ENCODE measurements at places on chromosomes 3 and 15.

GRCh38 chr3:128052595-128053351 lies 536 bp downstream of the SEC61A1 start:
- peak; percentile 9 for DNase-seq
- peaks cover 15% of the 10 kb centered on the region for H3K27me3 ChIP-seq
- H3K4me1 ChIP-seq: peaks cover 13% of the 10 kb centered on the region
- peak overlapping the region; percentile 100 for H3K4me3 ChIP-seq

GRCh38 chr3:156409694-156410093 lies 145.2 kb downstream of the SSR3 start:
- H3K4me1 ChIP-seq: peaks cover 2% of the 10 kb centered on the region
- no peaks in the 10 kb centered on the region for H3K27me3 ChIP-seq
- H3K4me3 ChIP-seq: no peak overlapping the region
- DNase-seq: no peak
- H3K36me3 ChIP-seq: no peaks in the 10 kb centered on the region

GRCh38 chr3:139291276-139292051 lies 52.4 kb upstream of the MRPS22 start:
- no peak for DNase-seq
- no peaks in the 10 kb centered on the region for H3K4me1 ChIP-seq
- H3K27me3 ChIP-seq: no peaks in the 10 kb centered on the region

GRCh38 chr15:78392430-78392829 lies 45.6 kb upstream of the IREB2 start:
- no peak overlapping the region for H3K27ac ChIP-seq
- DNase-seq: no peak
- H3K27me3 ChIP-seq: no peaks in the 10 kb centered on the region
- H3K4me1 ChIP-seq: peaks cover 40% of the 10 kb centered on the region
- no peaks in the 10 kb centered on the region for H3K36me3 ChIP-seq

GRCh38 chr3:195580744-195581443 lies 2.8 kb downstream of the APOD start:
- no peak overlapping the region for H3K27ac ChIP-seq
- H3K27me3 ChIP-seq: no peaks in the 10 kb centered on the region
- no peaks in the 10 kb centered on the region for H3K36me3 ChIP-seq
- no peak overlapping the region for H3K4me3 ChIP-seq

DNA sequence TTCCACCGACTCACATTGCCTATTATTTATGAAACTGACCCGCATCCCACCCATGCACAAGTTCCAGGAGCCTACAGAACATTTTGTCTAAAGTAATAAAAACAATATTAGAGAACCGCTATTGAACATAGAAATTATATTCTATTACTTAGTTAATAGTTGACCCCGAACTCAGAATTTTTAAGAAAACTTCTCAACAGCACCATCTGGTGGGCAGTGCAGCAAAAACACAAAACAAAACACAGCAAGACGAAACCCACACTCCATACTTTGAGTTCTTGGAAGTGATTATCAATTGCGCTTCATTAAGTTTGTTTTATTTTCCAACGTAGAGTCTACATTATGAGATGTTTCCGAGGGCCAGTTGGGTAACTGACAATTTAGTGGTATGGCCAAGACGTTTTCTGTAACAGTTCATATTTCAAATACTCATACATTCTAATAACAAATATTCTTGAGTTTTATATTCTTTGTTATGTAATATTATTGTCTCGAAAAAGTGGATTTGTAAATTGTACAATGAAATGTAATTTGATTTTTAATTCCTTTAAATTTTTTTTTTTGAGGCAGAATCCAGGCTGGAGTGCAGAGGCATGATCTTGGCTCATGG lies 24.0 kb upstream of the C3orf70 start:
- no peak overlapping the region for H3K4me3 ChIP-seq
- peak; percentile 62 for DNase-seq
- no peaks in the 10 kb centered on the region for H3K27me3 ChIP-seq
- H3K27ac ChIP-seq: no peak overlapping the region
- peaks cover 9% of the 10 kb centered on the region for H3K4me1 ChIP-seq

GRCh38 chr15:72534523-72534922 lies 60.4 kb downstream of the ARIH1 start:
- H3K4me3 ChIP-seq: no peak overlapping the region
- H3K27ac ChIP-seq: no peak overlapping the region
- peaks cover 5% of the 10 kb centered on the region for H3K36me3 ChIP-seq
- H3K4me1 ChIP-seq: no peaks in the 10 kb centered on the region

DNA sequence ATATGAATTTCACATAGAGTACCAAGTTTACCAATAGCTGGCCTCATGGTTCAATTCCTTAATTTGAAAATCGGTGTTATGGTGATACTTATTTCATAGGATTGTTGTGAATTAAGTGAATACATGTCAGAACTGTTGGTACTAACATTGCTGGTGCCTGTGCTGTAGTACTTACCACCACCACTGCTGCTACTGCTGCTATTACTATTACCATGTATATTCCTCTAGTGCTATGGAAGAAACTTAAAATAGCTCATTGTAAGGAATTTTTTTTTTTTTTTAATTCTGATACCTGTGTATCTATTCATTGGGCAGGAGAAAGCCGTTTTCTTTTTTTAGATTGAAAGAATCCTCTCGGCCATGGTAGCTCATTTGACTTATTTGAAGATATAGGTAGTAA lies 3.6 kb downstream of the FYTTD1 start:
- DNase-seq: no peak
- H3K4me1 ChIP-seq: peaks cover 9% of the 10 kb centered on the region
- H3K36me3 ChIP-seq: peaks cover 1% of the 10 kb centered on the region
- peaks cover 33% of the 10 kb centered on the region for H3K27me3 ChIP-seq

DNA sequence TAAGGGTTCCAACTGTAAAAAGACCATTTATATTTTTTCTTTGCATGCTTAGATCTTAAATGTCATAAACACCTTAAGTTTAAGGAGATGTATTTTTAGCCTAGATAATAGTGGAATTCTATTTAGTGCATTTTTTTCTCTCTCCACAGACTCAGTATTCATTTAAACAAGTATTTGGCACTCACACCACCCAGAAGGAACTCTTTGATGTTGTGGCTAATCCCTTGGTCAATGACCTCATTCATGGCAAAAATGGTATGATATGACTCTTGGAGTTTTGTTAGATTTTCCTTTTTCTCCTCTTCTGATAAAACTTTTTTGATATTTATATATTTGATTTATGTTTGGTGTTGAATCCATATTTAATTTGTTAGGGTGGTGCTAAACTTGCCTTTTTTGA lies 7.3 kb downstream of the KIF23 start:
- DNase-seq: no peak
- no peak overlapping the region for H3K27ac ChIP-seq
- no peaks in the 10 kb centered on the region for H3K4me1 ChIP-seq
- H3K36me3 ChIP-seq: peaks cover 35% of the 10 kb centered on the region
- no peaks in the 10 kb centered on the region for H3K27me3 ChIP-seq

DNA sequence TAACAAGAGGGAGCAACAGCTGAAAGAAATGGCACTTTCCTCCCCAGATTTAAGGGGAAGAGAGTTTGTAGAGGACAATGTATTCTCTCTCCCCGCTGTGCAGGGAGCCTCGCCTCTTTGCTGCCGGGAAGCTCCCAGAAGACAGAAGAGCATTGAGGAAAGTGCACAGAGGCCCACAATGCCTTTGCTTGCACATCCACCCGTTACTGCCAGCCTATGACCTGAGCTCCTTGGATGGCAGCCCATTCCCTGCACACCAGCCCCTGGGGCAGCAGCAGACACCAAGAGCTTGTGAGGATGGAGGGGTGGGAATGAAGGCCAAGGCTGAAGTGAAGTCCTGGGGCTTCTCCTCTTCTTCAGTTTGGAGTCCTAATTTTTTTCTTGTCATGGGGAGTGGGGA lies 67.0 kb downstream of the CLDN11 start:
- no peaks in the 10 kb centered on the region for H3K36me3 ChIP-seq
- peaks cover 4% of the 10 kb centered on the region for H3K4me1 ChIP-seq
- no peak for DNase-seq
- H3K4me3 ChIP-seq: no peak overlapping the region
- H3K27me3 ChIP-seq: no peaks in the 10 kb centered on the region

GRCh38 chr15:62453375-62453774 lies 288.3 kb upstream of the C2CD4B start:
- H3K27ac ChIP-seq: no peak overlapping the region
- DNase-seq: no peak
- no peaks in the 10 kb centered on the region for H3K27me3 ChIP-seq
- peaks cover 60% of the 10 kb centered on the region for H3K4me1 ChIP-seq

DNA sequence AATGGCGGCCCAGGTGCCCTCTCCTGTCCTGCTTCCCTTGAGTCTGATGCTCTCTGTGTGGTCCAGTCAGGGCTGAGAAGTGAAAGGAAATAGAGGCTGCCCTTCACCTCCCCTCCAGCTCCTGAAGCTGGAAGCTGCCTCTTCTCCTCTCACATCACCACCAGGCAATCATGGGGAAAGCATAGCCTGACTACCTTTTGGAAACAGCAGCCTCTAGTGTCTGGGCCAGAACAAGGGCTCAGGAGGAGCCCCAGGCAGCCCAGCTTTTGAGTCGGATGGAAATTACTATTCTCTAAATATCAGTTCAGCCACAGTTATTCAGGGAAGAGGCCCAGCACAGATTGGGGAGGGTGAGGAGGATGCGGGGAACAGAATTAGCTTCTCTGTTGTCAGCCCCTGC lies 43.3 kb upstream of the CCDC174 start:
- H3K4me3 ChIP-seq: no peak overlapping the region
- H3K27ac ChIP-seq: no peak overlapping the region
- no peaks in the 10 kb centered on the region for H3K4me1 ChIP-seq
- no peaks in the 10 kb centered on the region for H3K36me3 ChIP-seq

DNA sequence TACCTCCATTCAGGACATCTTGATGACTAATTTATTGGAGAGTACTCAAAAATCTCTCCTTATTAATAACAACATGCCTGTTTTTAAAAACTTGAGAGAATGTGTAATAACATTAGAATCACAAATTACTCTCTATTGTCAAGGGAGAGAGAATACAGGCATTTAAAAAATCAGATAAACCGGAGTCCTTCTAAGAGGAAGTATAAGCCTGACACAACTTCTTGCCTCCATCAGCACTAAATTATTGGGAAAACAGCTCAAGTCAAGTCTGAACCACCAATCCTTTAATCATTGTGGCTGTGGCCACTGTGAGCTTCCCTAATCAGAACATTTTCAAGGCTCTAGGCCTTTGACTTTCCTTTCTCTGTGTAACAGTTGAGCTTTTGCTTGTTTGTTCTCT lies 38.0 kb downstream of the SSR3 start:
- H3K27ac ChIP-seq: no peak overlapping the region
- no peak for DNase-seq
- H3K4me3 ChIP-seq: no peak overlapping the region
- no peaks in the 10 kb centered on the region for H3K4me1 ChIP-seq
- H3K36me3 ChIP-seq: no peaks in the 10 kb centered on the region

- DNase-seq: no peak
- H3K4me3 ChIP-seq: no peak overlapping the region
- no peaks in the 10 kb centered on the region for H3K27me3 ChIP-seq
- H3K4me1 ChIP-seq: peaks cover 21% of the 10 kb centered on the region
Observed at GRCh38 chr3:169268286-169268776, 395.2 kb downstream of the MECOM start.

DNA sequence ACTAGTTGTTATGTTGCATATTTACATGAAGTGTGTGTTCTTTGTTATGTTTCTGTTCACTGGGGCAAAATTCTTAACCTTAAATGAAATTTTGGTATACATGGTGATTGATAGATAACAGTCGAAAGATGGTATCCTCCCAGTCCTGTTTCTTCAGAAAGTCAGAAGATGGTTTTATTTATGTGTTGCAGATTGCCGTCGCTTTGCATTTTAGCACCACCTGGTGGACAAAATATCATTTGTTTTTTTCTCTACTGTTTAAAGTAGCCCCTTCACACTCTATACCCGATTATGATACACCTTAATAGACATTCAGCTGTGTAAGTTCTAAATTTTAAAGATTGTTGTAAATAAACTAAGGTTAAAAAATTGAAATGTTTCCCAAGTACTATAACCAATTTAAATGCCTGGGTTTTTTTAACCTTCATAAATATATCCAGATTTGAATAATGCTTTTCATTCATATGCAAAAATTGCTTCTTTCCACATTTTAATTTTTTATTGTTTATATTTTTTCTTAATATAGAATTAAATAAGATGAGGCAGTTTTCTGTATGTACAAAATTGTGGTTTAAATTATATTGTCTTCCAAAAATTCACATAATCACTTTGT lies 152.2 kb downstream of the ALCAM start:
- H3K27ac ChIP-seq: no peak overlapping the region
- no peaks in the 10 kb centered on the region for H3K4me1 ChIP-seq
- H3K4me3 ChIP-seq: no peak overlapping the region

- no peak overlapping the region for H3K4me3 ChIP-seq
- no peaks in the 10 kb centered on the region for H3K36me3 ChIP-seq
- no peaks in the 10 kb centered on the region for H3K4me1 ChIP-seq
- H3K27ac ChIP-seq: no peak overlapping the region
- no peaks in the 10 kb centered on the region for H3K27me3 ChIP-seq
Observed at GRCh38 chr15:41983221-41983620, 10.9 kb upstream of the EHD4 start.

DNA sequence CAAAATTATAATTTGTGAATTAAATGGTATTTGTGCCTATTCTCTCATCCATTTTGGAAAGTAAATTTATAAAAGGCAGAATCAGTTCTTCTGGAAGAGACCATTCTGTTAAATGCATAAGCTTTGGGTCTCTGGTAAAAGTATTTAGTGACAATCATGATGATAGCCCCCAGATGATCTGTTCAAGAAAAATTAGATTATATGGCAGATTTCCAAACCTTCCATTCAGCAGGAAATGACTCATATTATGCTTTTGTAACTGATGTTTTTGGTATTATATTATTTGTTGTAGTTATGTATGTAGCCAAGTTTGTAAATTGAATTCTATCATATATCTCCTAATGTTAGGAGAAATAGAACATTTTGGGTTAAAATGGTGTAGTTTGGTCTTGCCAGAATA lies 340.8 kb upstream of the DPH6 start:
- no peak overlapping the region for H3K4me3 ChIP-seq
- H3K4me1 ChIP-seq: no peaks in the 10 kb centered on the region
- no peak for DNase-seq
- no peaks in the 10 kb centered on the region for H3K27me3 ChIP-seq
- H3K27ac ChIP-seq: no peak overlapping the region

- H3K4me1 ChIP-seq: peaks cover 56% of the 10 kb centered on the region
- DNase-seq: peak; percentile 64
- peak overlapping the region; percentile 81 for H3K27ac ChIP-seq
Observed at GRCh38 chr3:112634786-112635541, 6.0 kb downstream of the CCDC80 start.

GRCh38 chr15:100175406-100176114 lies 166.2 kb downstream of the ADAMTS17 start:
- no peak overlapping the region for H3K27ac ChIP-seq
- peaks cover 6% of the 10 kb centered on the region for H3K4me1 ChIP-seq
- H3K36me3 ChIP-seq: no peaks in the 10 kb centered on the region
- H3K4me3 ChIP-seq: no peak overlapping the region
- no peaks in the 10 kb centered on the region for H3K27me3 ChIP-seq
- DNase-seq: no peak

DNA sequence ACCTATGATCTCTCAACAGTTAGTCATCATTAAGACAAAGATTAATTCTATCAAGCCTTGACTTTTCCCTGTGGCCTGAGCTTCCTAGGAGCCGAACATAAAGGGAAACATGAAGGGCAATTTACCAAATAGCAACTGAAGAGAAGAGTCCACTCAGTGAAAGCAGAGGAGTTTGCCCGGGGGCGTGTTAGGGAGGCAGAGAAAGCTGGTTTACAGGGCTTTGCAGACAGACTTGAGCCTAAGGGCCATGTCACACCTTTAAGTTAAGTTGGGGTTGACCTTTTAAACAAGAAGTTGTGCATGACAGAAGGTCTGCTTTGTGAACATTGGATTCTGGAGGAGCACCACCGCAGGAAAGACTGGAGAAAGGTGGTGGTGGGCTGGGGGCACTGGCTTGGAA lies 701.8 kb upstream of the CFAP20DC start:
- no peak overlapping the region for H3K27ac ChIP-seq
- H3K4me3 ChIP-seq: no peak overlapping the region
- DNase-seq: no peak
- H3K27me3 ChIP-seq: no peaks in the 10 kb centered on the region
- no peaks in the 10 kb centered on the region for H3K36me3 ChIP-seq
